ENCODE measurements at places on chromosomes 12 and 14.

GRCh38 chr12:112559784-112560183, 141.0 kb downstream of the PTPN11 start:
- DNase-seq = no peak

DNA sequence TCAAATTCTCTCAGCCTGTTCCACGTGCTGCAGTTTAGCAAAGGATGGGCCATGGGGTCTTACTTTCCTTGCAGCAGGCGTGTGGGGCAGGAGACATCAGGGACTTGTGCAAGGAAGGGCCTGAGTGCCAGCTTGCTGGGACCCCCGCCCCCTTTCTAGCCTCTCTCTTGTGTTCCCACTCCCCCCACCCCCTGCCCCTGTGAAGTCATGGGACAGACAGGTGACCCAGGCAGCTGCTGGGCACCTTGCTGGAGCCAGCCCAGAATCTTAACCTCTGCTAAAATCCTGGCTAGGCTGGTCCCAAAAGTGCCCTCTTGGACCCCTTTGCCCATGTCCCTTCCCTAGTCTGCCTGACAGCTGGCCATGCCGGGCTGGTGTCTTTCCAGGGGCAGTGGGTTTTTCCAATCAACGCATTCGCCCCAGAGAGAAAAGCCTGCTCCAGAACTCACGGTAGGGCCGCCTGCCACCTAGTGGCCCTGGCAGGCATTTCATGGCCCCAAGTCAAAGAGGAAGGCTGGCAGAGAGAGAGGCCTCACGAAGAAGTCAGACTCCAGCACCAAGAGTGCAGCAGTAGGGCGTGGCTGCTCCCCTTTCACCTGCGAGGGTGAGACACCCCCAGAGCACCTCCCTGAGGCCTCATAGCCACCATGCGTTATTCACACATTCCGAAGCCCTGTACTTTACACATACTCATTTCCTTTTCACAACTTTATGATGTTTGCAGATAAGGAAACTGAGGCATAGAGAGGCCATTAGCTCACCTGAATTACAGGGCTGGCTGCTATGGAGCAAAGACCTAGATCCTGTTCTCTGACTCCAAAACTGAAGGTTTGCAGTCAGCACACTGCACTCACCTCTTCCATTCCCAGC, 67.4 kb downstream of the LGMN start:
- peak; percentile 69 for DNase-seq

DNA sequence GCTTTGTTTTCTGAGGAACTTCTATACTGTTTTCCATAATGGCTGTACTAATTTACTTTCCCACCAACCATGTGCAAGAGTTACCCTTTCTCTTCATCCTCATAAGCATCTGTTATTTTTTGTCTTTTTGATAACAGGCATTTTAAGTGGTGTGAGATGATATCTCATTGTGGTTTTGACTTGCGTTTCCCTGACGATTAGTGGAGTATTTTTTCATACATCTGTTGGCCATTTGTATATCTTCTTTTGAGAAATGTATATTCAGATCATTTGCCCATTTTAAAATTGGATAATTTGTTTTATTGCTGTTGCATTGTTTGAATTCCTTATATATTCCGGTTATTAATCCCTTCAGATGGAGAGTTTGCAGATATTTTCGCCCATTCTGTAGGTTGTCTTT, 10.2 kb upstream of the HMGA2 start:
- no peak for DNase-seq

- no peak for DNase-seq
These were observed 81.0 kb downstream of the NCOR2 start for GRCh38 chr12:124486346-124486963.

DNA sequence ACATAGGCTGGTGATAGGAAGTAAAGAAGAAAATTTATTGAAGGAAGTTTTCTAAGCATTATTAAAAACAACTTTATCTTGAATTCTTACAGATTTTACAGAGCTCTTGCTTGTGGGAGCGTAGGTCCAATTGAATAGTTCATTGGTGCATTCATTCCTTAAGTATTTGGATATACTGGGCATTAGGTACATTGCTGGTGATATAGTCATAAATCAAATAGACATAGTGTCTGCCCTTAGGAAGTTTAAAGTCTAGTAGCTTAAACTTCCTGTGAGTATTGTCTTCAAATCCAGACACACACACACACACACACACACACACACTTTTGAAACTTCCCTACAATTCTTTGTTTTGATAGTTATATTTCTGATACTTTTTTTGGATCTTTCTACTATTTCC, 226.7 kb downstream of the FUT8 start:
- no peak for DNase-seq

DNA sequence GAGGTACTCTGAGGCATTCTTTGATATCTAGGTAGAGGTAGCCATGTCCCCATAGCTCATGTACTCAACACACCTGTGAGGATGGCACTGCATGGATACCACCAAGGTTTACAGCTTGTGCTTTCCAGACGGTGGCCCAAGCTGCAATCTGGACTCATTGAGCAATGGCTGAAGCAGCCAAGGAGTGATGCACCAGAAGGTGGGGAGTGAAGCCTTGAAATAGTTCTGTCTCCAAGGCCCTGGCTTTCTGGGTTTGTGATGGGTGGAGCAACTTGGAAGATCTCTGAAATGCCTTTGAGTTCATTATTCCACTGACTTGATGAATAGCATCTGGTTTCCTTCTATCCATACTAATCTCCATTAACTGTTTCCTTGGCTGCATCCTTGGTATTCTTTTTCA, 290.0 kb upstream of the NOVA1 start:
- DNase-seq = peak; percentile 2

- peak; percentile 38 for DNase-seq
These were observed 20.5 kb downstream of the SARNP start for GRCh38 chr12:55797068-55797467.

- no peak for DNase-seq
These were observed 65.3 kb upstream of the TMEM233 start for GRCh38 chr12:119528241-119528640.

GRCh38 chr14:103280278-103280928, 53.6 kb upstream of the EIF5 start:
- no peak for DNase-seq

- no peak for DNase-seq
These were observed 10.5 kb downstream of the PMEL start for GRCh38 chr12:55955344-55955743.

GRCh38 chr14:104253901-104254353, 115.5 kb downstream of the KIF26A start:
- DNase-seq = no peak

- no peak for DNase-seq
These were observed 217.7 kb downstream of the SLC15A4 start for GRCh38 chr12:128606051-128606450.

GRCh38 chr12:188910-189621, 24.9 kb downstream of the SLC6A12 start:
- DNase-seq = peak; percentile 57

DNA sequence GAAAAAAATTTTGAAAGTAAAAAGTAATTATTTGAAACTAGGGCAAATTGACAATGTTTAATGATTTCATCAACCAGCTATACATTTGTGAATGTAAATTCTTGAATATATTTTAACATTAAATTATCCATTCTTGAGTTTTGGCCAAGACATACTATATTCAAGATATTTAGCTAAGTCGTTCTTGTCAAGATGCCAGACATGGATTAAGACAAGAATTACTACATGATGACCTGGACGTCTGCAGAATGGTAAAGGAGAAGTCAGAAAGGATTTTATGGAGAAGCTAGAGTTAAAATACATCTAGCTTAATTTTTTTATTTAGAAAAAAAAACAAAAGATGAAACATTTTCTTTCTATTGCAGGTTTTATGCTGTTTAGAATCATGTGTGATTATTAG, 255.8 kb downstream of the TMTC2 start:
- DNase-seq = no peak

DNA sequence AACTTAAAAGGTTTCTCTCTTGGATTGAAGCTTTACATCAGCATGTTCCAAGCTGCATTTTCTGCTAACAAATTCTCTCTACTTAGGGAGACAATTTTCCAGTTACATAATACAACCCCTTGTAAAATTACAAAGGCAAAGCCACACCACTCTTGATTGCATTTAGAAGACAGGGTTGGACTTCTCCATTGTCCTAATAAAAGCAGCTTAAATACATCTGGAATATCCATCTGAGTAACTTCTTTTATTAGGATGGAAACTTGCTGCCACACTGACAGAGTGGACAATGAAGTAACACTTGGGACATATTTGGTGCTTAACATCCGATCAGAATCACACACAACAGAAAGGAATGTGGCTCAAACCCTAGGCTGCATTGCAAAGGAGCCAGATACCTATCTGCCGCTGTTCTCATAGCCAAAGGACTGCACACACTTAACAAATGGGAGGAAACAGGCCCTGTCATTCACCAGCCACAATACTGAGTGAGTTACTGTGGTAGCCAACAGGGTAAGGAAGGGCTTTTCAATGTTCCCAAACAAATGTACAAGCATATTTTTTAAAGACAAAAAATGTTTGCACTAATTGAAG, 157.2 kb downstream of the PAX9 start:
- DNase-seq = peak; percentile 41

DNA sequence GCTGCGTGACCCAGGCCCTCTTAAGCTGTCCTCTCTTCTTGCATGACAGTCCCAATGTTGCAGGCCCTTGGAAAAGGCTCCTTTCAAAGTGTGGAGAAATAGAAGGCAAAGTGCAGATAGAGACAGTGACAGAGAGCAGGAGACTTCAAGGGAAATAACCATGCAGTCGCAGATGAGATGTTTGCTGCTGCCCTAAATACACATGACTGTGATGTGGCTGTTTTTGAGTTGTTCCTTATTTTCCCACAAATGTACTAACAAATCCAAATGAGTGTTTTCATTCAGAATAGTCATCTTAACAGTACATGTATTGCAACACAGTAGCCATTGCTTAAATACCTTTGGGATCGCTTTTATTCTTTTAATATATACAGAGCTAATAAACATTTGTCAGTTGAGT, 101.6 kb downstream of the SLC15A5 start:
- no peak for DNase-seq

DNA sequence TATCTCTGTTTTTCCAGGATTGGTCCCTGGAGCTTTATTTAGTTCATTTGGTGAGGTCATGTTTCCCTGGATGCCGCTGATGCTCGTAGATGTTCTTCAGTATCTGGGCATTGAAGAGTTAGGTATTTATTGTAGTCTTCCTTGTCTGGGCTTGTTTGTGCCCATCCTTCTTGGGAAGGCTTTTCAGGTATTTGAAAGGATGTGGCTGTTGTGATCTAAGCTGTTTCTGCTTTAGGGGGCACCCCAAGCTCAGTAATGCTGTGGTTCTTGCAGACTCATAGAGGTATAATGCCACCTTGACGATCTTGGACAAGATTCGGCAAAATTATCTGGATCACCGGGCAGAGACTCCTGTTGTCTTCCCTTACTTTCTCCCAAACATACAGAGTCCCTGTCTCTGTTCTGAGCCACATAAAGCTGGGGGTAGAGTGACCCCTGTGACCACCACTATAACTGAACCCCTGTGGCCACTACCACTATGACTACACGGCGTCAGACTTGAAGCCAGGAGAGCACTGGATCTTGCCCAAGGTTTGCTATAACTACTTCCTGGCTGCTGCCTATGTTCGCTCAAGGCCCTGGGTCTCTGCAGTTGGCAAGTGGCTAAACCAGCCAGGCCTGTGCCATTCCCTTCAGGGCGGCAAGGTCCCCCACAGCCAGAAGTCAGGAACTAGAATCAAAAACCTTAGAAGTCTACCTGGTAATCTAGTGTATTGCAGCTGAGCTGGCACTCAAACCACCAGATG, 40.9 kb downstream of the FGD4 start:
- no peak for DNase-seq

DNA sequence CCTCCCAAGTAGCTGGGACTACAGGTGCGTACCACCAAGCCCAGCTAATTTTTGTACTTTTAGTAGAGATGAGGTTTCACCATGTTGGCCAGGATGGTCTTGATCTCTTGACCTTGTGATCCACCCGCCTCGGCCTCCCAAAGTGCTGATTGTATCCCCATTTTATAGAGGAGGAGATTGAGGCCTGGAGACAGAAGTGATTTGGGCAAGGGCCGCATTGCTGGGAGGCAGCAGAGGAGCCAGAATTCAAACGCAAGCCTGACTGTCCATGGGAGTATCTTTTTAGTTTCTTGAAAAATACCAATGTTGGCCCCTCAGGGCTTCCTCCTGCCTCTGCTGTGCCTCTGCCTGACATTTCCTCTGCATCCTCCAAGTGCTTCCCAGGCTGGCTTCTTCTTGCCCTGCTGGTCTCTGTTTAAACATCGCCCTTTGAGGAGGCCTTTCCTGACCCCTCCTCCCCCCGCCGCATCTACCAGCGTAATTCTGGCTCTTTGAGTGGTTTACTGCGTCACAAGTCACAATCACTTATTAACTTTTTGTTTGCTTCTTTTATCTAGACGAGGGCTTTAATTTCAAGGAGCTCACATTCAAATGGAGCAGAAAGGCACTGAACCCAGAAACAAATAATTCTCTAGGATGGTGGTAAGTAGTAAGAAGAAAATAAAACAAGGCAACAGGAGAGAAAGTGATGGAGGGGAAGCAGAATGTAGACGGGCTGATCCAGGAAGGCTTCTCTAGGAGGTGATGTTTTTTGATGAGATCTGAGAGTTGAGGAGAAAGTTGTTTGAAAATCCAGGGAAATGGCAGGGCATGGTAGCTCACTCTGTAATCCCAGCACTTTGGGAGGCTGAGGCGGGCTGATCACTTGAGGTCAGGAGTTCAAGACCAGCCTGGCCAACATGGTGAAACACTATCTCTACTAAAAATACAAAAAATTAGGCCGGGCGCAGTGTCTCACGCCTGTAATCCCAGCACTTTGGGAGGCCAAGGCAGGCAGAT, 91.0 kb upstream of the MED13L start:
- peak; percentile 56 for DNase-seq

DNA sequence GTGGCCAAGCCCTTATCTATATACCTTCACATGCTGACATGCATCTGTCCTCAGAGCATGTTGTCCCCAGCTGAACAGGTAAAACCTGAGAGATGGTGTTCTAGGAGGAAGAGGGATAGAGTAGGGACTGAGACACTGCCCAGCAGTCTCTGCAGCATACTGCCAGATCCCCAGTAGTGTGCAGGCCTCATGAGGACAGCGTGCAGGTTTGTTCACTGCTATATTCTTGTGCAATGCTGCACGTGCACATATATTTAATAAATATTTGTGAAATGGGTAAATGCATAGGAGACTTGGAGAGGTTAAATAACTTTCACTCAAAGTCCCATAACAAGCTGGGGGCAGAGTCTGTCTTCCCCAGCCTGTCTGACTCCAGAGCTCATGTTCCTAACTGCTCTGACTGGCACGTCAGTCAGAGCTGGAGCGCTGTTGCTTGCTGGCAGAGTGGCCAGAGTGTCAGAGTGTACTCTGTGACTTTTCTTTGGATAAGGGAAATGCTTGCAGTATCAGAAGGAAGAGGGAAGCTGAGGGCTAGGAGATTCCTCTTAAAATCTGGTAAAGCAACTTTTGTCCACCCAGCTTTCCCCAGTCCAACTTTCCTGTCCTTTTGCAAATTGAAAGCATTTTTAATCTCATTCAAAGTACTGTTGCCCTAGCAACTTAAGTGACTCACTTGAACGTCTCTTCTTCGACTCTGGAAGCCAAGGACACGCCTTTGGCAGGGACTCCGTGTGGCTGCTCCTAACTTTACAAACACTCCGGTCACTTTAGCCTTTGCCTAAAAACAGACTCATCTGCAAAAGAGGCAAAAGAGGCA, 14.9 kb upstream of the POLR3B start:
- DNase-seq = peak; percentile 72

GRCh38 chr14:24576771-24577170, 721 bp upstream of the CTSG start:
- DNase-seq = no peak

Measured in thyroid gland (tissue), 4 donors.